Lower leg skin (tissue), 4 donors: ENCODE measurements at places on chromosomes 3 and 15. TPM values are rescaled to one million over a fixed set of nuclear protein-coding genes. Genes with fewer than 3 reads are reported as not detected.

DNA sequence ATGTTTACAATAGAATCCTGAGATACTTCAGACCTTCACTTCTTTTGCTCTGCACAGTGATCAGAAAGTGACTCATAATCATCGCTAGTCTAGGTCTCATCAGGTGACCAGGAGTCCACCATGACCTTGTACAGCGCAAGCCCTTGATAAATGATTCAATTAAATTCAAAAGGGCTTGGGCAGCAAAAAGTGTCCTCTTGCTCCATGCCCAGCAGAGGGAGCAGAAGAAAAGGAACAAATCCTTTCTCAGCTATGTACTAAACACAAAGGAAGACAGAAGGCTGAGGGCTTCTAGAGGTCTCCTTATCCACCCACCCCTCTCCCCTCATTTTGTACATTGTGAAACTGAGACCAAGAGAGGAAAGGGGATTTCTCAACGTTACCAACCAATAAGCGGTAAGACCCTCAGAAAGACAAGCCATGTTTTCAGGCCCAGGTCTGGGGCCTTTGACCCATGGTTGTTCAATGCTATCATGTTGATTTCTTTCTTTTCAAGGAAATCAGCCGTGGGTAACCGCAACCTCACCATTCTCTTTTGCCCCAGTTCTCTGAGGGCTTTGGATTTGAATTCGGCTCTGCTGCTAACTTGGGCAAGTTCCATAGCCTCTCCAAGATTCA, 74.8 kb downstream of the AQP9 start:
- no peak for DNase-seq

DNA sequence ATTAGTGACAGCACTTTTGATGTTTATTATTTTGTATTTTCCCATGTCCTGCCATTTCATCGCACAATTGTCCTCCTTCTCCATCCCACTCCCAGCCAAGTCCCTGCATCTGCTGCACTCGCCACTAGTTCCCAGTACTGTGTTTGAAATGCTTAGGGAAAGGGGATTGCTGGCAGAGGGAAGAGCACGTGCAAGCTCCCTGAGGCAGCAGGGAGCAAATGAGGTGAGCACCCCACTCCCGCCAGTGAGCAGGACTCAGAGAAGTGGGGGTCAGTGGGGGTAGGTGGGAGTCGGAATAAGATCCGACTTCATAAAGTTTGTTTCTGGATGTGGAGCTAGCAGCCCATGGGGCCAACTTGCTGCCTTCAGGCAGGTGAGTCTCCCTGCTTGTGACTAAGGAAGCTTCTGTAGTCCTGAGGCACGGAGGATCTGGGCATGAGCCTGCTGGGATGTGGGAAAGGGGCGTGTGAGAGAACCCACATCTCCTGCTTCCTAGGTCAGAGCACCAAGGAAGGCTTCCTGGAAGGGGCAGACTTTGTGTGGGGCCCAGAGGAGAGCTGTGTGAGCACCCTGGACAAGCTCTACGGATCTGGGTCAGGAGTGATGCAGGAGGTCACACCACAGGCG, 99.7 kb upstream of the TLE3 start:
- no peak for DNase-seq

- DNase-seq = no peak
Observed at GRCh38 chr15:57061696-57062095, 143.3 kb downstream of the TCF12 start.

FSTL1 gene
- 207 TPM for total RNA-seq

PLAAT1 gene
- 2.8 TPM for total RNA-seq

GRCh38 chr3:144197582-144197981, 226.0 kb downstream of the DIPK2A start:
- DNase-seq = no peak

RETNLB gene
- total RNA-seq = not detected

DNA sequence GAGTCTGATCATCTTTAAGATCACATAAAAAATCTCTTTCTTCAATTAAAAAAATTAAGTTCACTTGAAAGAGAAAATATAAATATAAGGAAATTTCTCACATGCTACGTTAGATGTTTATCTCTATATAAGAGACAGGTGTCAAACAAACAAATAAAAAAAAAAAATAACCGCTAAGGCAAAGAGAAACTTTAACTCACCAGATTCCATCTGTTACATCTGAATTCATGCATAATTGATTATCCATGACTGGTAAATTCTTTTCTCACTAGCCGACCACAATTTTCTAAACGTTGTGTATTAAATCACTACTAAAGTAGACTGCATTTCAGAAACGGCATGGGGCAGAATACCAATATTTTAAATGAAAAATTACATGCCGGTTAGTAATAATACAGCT, 9.6 kb upstream of the SATB1 start:
- DNase-seq = no peak

CLCN2 gene
- 6.0 TPM for total RNA-seq

GRCh38 chr3:169668072-169668956, 4.8 kb upstream of the MECOM start:
- DNase-seq = no peak
